ENCODE measurements at places on chromosomes 2 and 18.

- DNase-seq, result peak; percentile 84
Measured at GRCh38 chr2:100285691-100286090, 36.6 kb downstream of the LONRF2 start.

- DNase-seq, result no peak
Measured at GRCh38 chr2:88167740-88168139, 2.4 kb upstream of the THNSL2 start.

DNA sequence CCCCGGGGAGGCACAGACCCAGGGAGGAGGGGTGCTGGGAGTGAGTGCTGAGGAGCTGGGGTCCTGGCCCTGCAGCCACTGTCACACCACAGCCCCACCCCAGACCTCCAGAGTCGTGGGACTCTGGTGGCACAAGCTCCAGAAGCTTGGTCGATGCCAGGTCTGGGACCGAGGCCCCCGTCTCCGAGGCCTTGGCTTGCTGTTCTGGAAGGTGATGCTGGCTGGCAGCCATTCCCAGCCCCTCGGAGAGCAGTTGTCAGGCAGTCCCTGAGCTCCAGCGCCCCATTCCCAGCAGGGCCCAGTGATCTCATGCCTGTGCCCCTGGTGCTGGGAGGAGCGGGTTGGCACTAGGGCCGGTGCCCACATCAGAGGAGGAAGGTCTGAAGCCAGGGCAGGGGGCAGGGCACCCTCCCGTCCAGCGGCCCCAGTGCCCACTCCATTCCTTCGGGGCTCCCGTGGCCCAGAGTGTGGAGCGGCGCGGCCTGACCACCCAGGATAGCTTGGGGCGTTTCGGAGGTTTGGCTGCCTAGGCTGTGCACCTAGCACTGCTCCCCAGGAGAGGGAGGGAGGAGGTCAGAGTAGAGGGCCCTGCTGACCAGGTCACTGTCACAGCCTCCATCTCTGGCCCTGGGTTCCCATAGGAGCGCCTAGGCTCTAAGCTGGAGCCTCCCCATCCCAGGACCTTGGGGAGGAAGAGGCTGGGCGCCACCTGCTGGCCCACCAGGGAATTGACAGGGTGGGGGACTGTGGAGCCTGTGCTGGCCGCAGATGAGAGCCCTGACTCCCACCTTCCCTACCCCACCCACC is 16.8 kb upstream of the ALPI start:
- DNase-seq, result peak; percentile 14

GRCh38 chr18:23485386-23485785 is 17.9 kb upstream of the RMC1 start:
- no peak for DNase-seq

DNA sequence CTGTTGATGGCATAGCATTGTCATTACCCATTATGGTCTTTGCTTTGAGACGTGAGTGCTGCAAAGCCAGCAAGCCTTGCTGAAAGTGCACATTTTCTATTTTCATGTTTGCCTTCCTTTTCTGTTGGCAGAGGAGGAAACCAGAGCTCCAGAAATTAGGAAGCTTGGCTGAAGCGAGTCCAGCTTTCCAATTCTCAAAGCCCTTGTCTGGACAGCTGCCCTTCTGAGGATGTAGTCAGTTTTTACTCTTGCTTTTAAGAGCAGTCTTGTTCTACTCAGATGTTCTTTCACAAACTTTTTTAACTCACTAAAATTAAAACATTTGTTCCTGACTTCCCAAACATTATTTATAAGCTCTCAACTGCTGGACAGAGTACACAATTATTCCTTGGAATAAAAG is 93.8 kb downstream of the ICOS start:
- DNase-seq, result no peak

All from fibroblast of the aortic adventitia (primary cell).